ENCODE measurements at places on chromosomes 1 and 21.

- no peak for DNase-seq
Observed at GRCh38 chr1:208276757-208277435, 32.7 kb upstream of the PLXNA2 start.

DNA sequence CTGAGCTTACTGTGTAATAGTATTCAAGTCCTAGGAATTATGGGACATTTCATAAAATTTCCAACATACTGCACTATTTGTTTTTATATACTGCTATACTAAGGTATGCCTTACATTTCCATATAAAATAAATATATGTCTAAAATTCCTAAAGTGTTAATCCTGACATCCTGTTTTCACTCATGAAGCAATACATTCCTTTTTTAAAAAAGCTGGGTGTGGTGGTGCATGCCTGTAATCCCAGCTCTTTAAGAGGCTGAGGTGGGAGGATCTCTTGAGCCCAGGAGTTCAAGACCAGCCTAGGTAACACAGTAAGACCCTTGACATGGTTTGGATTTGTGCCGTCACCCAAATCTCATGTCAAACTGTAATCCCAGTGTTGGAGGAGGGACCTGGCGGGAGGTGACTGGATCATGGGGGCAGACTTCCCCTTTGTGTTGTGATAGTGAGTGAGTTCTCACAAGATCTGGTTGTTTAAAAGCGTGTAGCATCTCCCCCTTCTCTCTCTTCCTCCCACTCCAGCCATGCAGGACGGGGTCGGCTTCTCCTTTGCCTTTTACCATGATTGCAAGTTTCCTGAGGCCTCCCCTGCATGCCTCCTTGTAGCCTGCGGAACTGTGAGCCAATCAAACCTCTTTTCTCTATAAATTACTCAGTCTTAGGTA is 5.8 kb downstream of the CDC42BPA start:
- no peak for DNase-seq

- no peak for DNase-seq
Observed at GRCh38 chr1:65372557-65372956, 47.9 kb upstream of the LEPR start.

- no peak for DNase-seq
Observed at GRCh38 chr1:156432669-156433018, 63.6 kb downstream of the RHBG start.

GRCh38 chr1:20469406-20470076 is 16.5 kb downstream of the CAMK2N1 start:
- no peak for DNase-seq

- no peak for DNase-seq
Observed at GRCh38 chr1:223718850-223719249, 6.5 kb downstream of the CAPN2 start.

GRCh38 chr1:119366424-119366823 is 2.2 kb upstream of the HAO2 start:
- DNase-seq, result no peak

DNA sequence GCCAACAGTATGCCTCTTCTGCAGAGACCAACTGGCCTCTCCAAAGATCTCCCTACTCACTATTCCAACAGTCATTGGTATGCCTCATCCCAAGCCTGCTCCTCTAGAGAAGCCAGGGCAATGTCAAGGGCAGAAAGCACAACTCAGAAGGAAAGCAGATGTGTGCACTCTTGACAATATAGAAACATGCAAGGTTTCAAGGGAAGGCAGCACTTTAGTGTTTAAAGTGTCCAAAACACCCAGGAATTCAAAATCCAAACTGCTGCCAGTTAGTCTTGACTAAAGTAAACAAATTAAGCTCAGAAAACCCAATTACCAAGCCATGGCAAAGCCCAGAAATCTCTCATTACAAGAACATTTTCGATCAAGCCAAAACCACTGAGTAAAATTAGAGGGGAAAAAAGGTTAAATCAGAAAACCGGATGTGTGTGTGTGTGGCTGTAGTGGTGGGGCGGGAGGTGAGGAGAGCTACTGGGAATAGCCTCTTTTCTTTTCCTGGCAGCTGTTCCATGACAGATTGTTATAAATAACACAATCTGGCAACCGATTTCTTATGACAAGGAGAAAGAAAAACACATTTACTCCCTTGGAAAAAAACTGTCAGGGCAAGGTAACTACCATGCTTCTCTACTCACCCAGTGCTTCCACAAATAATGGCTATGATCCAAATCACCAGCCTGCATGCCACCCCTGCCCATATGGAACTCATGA is 39.2 kb downstream of the EIF2B3 start:
- no peak for DNase-seq

GRCh38 chr21:42426424-42426823 is 22.7 kb downstream of the UBASH3A start:
- no peak for DNase-seq

DNA sequence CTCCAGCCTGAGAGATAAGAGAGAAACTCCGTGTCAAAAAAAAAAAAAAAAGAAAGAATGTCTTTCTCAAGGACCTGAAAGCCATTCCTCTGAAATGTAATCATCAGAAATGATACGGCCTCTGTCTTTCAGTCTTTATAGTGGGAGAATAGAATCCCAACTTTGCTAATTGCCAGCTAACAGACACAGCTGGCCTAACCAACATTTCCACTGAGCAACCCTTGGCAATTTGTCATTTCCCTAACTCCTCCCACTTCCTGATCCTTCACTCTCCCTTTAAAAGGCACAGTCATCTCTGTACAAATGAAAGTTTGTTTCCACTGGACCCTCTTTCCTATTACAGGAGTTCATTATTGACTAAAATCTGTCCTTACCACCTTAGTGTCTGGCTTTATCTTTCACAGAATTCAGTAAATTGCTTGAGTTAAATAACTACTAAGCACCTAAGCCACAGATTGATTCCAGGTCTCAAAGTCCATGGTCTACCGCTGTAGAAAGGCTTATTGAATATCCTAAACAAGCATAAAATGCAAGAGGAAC is 4.3 kb upstream of the CBR1 start:
- DNase-seq, result no peak

GRCh38 chr1:18940303-18941020 is 16.0 kb downstream of the IFFO2 start:
- DNase-seq, result no peak

GRCh38 chr1:149979972-149980540 is 30.5 kb downstream of the OTUD7B start:
- DNase-seq, result no peak

DNA sequence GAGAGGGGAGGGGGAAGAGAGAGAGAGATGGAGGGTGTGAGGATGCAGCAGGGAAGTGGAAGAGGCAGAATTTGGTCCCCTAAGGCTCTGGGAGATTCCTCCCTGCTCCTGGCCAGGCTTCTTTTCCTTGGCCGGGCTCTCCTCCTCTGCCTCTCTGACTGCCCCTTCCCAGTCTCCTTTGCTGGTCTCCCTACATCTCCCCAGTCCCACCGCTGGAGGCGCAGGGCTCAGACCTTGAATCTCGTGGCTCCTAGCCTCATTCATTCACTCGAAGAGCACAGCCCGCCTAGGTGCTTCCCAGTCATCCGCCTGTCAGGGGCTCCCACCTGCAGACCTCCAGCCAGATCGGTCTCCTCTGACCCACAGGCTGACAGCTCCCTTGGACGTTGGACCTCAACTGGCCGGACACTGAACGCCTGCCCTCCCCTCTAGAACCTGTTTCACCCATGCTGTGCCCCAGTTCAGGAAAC is 76.5 kb downstream of the VWA5B1 start:
- DNase-seq, result no peak

DNA sequence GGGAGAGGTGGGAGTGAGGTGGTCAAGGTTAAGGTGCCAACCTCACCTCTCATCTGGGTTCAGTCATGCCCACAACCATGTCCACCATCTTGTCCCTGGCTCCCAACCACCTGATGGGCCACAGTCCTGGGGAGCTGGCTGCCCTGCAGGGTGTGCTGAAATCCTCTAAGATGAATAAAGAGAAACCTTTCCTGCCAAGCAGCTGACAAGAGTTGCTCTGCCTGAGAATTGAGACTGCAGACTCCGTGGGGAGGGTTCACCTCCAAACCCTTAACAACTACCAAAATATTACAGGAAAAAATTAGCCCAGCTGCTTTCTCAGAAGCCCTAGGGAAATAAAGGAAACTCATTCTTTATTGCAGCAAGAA is 15.2 kb upstream of the FGR start:
- no peak for DNase-seq

DNA sequence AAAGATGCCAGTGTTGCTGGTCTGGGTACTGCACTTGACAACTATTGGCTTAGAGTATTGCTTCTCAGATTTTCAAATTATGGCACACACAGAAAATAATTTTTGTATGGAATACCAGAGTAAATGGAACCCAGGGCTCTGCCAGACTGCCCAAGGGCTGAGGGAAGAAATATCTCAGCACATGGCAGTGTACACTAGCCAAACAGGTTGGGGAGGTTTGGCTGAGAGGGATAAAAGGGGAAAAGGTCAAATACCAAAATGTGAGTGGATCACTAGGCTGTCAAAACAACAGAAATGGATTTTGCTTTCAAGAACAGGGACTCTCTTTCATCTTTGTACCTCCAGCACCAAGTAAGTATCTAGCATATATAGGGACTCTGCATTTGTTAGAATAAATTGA is 3.0 kb upstream of the RGS8 start:
- DNase-seq, result no peak

DNA sequence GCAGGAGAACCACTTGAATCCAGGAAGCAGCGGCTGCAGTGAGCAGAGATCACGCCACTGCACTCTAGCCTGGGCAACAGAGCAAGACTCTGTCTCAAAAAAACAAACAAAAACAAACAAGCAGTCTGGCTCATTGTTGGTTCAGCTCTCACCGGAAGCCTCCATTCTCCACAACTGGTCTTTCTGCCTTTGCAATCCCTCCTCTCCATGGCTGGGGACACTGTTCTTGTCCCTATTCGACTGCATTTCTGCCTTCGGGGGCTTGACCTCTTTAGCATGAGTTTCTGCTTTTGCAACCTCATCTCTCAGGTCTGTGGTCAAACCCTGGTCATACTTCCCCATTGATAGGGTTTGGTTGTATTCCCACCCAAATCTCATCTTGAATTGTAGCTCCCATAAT is 216.3 kb upstream of the NR5A2 start:
- no peak for DNase-seq

DNA sequence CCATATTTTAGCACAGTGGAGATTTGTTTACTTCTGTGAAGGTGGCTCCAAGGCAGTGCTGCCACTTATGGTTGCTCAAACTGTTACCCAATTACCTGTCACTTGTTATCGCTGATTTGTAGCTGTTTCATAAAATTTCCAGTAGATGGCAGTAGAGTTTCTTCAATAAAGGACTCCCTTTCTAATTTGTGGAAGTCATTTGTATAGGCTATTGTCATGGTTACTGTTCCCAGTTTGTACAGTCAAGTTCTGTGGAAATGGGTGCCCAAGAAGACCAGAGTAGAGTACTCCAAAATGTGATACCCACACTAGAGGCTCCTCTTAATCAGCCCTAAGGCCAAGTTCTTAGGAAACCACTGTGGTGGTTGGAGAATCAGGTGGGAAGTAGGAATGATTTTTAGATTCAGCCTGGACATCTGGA is 186.1 kb downstream of the CLEC20A start:
- DNase-seq, result no peak

- DNase-seq, result no peak
Observed at GRCh38 chr1:2151252-2151651, 43.3 kb downstream of the FAAP20 start.
